ENCODE measurements at places on chromosomes 4 and X.

- no peak for DNase-seq
These were observed 116.1 kb downstream of the PDLIM5 start for GRCh38 chr4:94567811-94568210.

DNA sequence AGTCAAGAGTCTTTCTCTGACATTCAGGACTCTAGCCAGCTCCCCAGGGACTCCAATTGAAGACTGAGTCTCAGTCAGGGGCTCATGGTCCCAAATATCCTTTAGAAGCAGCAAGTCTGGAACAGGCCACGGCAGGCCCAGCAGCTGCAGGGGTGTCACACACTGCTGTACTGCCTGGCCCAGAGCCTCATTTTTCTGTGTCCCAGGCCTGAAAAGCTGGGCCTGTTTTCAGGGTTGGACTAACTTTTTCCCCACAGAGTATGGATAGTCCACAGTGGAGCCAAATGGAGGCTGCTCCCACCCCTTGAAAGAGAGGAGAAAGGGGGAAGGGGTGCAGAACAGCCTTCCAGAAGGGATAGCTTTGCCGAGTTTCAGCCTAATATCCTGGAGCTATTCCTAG, 146.8 kb upstream of the NALF2 start:
- no peak for DNase-seq

- DNase-seq, result no peak
These were observed 279.8 kb downstream of the BCOR start for GRCh38 chrX:39817754-39818470.

DNA sequence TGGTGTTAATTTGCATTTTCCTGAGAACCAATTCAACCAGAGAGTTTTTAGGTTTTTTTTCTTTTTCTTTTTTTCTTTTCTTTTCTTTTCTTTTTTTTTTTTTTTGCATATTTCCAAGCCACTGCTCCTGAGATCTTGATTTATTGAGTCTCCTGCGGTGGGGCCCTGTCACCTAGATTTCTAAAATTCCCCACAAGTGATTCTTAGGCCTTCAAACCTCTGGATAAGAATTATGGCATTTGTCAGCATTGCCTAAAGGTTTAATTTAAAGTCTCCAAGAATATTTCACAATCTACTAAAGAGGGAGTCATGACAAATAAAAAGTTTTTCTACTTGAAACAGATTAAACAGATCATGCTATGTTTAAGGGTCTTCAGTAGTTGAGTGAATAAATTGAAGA, 84.9 kb downstream of the GAB1 start:
- DNase-seq, result no peak

- DNase-seq, result no peak
These were observed 1934.9 kb downstream of the ARAP2 start for GRCh38 chr4:34309383-34309906.

DNA sequence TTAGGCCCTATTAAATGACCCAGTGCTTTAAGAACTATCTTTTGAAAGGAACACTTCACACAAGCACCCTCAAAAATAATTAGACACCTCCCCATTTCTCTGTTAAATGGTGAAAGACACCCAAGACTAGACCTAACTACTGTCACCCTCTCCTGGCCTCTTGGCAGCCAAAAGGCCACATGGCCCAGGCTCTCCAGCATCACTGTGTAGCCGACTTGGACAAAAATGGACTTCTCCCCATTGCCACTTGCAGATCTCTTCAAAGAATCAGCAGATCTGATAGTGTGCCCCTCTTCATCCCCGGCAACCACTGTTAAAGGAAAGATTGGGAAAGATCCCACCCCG, 2.0 kb downstream of the MID1IP1 start:
- DNase-seq, result no peak

- DNase-seq, result no peak
These were observed 987.2 kb downstream of the PDHA2 start for GRCh38 chr4:96827086-96827485.

GRCh38 chr4:55509266-55509665, 37.4 kb downstream of the CLOCK start:
- no peak for DNase-seq

DNA sequence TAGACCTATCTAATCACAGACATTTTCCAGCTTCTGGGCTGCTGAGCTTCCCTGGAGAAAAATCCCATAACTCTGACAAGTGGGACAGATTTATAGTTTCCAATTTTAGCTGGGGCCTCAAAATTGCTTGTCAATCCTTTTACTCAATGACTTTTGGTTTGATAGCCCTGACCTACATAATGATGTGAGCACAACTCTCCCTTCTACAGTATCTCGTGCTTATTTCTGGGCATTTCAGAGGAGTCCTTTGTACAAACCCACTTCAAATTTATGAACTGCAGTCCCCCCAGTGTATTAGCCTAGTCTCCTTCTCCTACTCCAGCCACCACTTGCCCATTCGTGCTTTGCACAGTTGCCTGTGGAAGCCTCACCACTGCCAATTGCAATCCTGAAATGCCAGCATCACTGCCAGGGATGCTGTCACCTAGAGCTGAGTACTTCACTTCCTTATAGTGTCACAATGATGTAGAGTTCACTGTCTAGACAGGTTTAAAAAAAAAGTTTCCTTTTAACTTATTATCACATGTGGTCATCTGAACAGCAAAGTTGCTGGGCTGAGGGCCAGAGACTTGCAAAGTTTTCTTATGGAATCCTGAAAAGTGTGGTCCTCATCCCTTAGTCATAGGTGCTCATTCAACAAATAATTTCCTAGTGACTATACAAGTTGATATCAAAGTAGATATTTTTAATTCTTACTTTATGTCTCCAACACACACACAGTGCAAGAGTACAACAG, 21.2 kb downstream of the TRAM1L1 start:
- DNase-seq, result no peak

GRCh38 chr4:147044241-147044640, 98.6 kb upstream of the TTC29 start:
- no peak for DNase-seq

GRCh38 chrX:18887177-18887824, 96.6 kb downstream of the PHKA2 start:
- DNase-seq, result no peak

GRCh38 chrX:104105330-104106262, 6.7 kb upstream of the ZCCHC18 start:
- DNase-seq, result no peak

GRCh38 chr4:152099555-152099954, 338.7 kb upstream of the GATB start:
- no peak for DNase-seq

DNA sequence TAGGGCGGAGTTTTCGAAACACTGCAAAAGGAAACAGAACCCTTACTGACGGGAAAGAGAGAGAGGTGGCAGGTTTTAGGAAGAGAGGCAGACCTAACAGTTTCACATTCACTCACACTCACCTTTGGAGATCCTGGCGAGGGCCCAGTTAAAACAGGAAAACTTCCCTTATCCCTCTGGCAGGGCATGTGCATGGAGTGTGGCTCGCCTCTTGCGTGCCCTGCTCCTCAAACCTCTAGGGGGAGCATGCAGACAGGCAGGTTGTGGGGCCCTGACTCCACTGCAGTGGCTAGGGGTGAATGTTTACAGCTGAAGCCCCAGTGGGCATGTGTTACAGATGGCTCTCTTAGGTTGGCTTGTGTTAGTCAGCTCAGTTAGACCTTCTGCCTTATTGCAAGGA, 451.5 kb downstream of the UBE2NL start:
- no peak for DNase-seq

- DNase-seq, result no peak
These were observed 100.5 kb downstream of the CORIN start for GRCh38 chr4:47737326-47737725.

DNA sequence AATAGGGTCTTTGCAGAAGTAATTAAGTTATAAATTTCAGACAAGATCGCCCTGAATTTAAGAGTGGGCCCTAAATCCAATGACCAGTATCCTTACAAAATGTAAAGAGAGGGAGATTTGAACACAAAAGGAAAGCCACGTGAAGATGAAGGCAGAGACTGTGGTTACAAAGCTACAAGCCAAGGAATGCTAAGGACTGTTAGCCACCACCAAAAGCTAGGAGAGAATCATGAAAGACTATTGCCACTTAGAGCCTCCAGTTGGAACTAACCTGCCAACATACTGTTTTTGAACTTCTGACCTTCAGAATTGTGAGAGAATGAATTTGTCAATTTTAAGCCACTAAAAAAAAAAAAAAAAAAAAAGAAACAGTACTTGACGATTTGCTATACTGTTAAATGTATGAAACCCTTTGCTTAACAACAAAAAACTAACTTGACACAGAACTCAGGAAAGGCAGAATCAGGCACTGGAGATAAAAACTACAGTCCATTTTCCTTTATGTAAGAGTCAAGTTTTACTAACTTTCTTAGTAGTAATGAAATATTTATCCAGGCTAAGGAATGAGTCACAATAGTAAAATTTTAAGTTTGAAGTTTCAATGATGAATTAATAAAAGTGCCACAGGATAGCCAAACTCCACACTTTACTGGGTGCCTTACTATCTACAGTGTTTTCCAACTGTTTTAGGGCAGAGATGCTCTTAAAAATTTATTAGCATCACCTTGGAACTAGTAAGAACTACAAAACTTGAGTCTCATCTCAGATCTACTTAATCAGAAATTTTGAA, 25.1 kb downstream of the DHX15 start:
- DNase-seq, result no peak

- no peak for DNase-seq
These were observed 248.9 kb downstream of the SLC7A11 start for GRCh38 chr4:137993232-137993631.

- no peak for DNase-seq
These were observed 192.7 kb upstream of the S100G start for GRCh38 chrX:16457239-16457638.

- no peak for DNase-seq
These were observed 1.6 kb downstream of the MAPK10 start for GRCh38 chr4:86358257-86358656.

DNA sequence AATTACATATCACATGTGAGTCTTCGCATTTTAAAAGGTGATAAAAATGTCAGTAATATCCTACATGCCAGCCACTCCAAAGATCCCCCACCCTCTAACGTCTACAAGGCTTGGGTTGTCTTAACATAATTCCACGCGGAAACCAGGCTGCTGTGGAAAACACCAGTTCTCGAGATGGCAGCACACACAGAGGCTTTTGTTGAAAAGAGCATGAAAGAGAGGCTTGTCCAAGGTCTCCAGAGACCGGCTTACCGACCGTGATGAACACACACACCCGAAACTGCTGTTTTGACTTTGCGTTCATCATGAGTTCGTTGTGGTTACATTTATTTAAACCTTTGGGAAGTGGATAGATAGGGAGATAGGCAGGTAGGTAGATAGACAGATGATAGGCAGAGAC, 87.9 kb downstream of the CRLF2 start:
- no peak for DNase-seq

GRCh38 chr4:121675715-121676114, 21.1 kb downstream of the ANXA5 start:
- DNase-seq, result no peak

DNA sequence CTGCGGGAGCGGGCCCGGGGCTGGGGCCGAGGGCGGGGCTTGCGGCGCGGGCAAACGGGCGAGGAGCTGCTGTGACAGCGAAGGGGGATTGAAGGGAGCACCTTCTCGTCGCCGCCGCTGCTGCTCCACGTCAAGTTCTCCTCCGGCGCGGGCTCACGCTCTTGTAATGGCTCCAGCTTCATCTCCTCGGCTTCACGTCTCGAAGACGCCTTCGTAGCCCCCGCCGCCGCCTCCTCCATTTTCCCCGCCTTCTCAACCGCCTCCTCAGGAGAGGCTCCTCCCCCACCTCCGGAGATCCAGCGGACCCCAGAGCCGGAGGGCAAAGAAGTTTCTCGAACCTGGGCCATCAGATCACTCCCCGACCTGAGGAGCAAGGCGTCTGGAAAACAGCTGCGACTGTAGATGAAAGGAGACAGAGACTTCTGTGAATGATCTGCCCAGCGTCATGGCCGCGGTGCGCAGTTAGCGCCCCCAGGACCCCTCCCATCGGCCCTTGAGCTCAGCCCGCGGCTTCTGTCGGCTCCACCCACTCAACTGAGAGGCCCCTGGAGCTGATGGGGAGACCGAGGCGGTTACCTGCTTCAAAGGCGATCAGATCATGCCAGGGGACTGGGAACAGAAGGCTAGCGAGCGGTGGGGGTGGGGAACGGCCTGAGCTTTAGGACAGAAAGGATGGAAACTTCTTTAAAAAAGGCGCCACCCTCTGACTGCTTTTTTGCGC, 895 bp downstream of the USP51 start:
- DNase-seq, result peak; percentile 41

GRCh38 chr4:94680176-94680862, 77.4 kb upstream of the BMPR1B start:
- no peak for DNase-seq

- DNase-seq, result no peak
These were observed 16.2 kb upstream of the GNRHR start for GRCh38 chr4:67770422-67770821.

DNA sequence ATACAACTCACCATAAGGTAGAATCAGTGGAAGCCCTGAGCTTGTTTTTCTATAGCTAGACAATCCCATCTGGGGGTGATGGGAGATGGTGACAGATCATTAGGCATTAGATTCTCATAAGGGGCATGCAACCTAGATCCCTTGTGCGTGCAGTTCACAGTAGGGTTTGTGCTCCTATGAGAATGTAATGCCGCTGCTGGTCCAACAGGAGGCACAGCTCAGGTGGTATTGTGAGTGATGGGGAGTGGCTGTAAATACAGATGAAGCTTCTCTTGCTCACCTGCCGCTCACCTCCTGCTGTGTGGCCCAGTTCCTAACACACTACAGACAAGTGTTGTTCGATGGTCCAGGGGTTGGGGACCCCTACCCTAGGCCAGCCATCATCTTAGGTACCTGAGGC, 5.9 kb upstream of the GATB start:
- DNase-seq, result no peak

- DNase-seq, result no peak
These were observed 185.3 kb downstream of the MAPK10 start for GRCh38 chr4:86174506-86174905.

GRCh38 chrX:52995987-52996331, 37.6 kb upstream of the FAM156A start:
- no peak for DNase-seq

DNA sequence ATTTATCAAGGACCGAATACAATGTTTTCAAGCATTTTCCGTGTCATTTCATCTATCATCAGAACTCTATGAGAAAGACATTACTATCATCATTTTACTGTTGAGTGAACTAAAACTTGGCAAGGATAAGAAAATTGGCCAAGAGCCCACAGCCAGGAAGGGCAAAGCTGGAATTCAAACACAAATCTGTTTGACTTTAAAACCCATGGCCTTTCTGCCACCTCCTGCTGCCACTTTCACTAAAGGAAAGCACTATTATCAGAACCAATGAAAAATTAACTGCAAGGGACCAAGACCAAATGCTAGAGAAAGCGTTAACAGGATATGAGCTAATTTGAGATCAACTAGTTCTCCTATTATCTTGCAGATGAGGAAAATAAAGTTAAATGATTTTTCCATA, 2759.2 kb downstream of the ARAP2 start:
- DNase-seq, result no peak

GRCh38 chr4:83272900-83273299, 11.7 kb downstream of the COQ2 start:
- no peak for DNase-seq

Measured in stimulated activated CD4-positive, alpha-beta T cell treated with anti-CD3 and anti-CD28 coated beads, TNF-alpha, amount 100 ng/mL, for 48 hours (primary cell).